Fibroblast of lung (primary cell): ENCODE measurements at places on chromosomes 3 and 15.
A peak's percentile ranks its signal among the peaks of the same experiment; 100 is the strongest.

DNA sequence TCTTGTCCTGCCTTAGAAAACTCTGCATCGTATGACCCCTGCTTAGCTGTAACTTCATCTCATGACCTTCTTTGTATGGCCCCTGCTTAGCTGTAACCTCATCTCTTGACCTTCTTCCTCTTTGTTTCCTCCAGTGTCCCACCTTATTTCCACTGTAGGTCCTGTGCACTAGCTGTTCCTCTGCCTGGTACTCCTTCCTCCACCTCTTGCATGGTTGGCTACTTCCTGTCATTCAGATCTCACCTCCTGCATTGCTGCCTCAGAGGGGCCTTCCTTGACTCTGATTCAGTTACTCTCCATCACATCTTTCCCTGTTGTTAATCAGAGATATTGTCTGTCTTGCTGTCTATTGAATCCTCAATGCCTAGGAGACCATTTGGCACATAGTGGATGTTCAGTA is 63.2 kb downstream of the PDE8A start:
- DNase-seq = no peak

DNA sequence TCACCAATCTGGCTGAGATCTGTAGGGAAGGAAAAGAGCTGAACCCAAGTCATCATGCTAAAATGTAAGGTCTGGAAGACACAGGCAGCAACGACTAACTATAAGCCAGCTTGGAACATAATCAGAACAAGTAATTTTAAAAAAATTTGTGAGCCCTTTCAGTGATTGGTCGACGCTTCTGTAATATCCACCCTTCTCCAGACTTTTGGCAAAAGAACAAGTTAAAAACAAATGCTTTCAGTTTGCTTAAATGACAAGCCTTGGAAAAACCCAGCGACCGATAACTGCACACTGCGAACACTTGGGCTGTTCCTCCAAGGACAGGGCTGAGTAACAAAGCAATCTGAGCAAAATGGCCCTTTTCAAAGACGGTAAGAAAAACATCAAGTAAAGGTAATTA is 49.6 kb downstream of the PCSK6 start:
- peak; percentile 42 for DNase-seq

- no peak for DNase-seq
These were observed 495.8 kb downstream of the GABRG3 start for GRCh38 chr15:27466758-27467157.

GRCh38 chr3:8457039-8457438 is 44.6 kb upstream of the LMCD1 start:
- peak; percentile 68 for DNase-seq

DNA sequence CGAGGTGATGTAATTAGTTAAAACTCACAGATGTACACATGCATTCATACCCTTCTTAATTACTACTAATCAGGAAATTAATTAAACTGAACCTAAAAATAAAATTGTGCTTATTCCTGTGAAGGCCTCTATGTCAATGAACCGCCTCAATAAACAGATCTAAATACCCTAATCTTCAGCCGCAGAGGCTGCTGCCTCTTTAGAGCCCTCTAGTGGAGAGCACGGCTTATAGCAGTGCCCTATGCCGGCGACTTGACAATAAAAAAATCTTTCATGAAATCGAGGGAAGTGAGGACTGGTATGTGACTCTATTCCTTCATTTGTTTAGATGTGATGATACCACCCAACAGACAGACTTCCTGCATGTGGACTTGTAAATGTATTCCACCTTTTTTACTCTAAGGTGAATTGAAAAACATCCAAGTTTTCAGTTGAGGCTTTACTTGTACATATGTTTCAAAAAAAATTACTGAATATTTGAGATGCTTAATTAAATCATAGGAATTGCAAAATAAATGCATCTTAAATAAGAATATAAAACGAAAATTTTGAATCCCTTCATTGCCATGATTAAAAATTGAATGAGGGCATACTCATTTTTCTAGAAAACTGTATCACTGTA is 8.3 kb upstream of the EPHA3 start:
- peak; percentile 72 for DNase-seq

DNA sequence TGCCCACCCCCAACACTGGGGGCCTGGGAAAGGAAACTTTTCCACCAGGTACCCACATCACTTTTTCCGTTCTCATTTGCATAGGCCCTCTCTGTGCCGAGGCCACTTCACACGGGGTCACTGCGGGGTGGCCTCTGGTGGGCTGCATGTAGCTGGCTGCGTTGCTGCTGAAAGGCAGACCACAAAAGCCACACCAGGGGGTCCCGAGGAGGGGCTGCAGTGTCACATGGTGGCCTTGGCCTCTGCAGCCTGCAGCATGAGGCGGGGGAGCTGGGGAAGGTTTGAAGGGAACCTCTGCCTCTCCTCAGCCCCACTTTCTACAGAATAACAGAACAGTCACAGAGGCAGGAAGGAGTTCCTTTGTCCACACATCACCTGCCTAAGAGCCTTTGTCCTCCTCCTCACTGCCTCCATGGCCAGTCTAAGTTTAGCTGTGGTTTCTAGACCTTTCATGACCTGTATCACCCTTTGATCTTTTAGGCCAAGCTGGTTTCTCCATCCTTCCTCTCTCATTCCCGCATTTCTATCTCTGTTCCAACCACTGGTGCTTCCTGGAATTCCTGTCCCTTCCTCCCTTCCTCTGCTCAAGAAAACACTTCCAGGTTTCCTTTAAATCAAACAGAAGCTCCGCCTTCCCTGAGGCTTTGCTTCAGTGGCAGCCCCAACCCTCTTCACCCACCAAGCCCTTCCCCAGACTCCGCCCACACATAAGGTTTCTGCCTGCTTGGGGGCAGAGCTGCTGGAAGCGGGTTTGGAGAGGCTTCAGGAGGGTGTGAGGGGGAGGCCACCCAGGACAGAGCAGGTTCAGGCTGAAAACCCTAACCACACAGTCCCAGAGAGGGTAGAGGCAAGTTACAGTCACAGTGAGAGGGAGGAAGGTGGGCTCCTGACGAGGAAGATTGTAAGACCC is 150.7 kb upstream of the TLE3 start:
- DNase-seq = no peak

DNA sequence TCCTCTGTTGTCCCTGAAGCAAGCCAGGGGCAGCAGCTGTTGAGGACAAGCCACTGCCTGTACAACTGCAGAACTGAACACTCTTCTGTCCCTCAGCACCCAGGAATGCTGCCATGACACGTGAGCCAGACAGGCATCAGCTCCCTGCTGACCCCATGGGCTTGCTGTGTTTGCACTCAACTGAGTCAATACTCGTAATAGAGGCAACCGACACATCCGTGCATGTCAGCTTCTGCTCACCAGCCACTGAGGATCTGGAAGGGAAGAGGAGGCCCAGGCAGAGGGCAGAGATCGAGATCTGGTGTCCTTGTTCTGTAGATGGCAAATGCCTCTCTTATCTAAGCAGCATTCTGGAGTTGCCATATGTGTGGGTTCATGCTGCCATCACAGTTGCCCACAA is 54.3 kb upstream of the SEC61A1 start:
- no peak for DNase-seq

GRCh38 chr3:129975705-129976048 is 1.2 kb downstream of the TRH start:
- DNase-seq = no peak

DNA sequence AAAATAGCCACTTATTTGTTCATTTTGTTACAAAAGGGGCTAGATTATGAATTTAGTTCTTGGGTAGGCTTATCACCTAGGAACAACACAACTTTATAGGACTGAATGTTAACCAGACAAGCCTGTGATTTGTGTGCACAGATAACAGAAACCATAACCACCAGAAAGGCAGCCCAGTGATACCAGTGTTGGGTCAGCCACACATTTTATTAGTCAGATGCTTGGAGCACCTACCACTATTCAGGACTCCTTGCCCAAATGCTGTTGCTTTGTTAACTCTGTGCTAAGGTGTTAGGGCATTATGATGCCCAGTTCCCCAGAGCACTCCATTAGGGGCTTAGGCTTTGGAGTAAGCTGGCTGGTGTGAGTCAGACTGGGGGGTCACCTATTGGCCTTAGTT is 22.5 kb downstream of the PLCL2 start:
- DNase-seq = peak; percentile 52

- DNase-seq = peak; percentile 17
These were observed 417.0 kb upstream of the MEIS2 start for GRCh38 chr15:37517191-37517895.

GRCh38 chr3:133830071-133830470 is 24.5 kb downstream of the SRPRB start:
- DNase-seq = no peak

- no peak for DNase-seq
These were observed 176.7 kb downstream of the SMAD6 start for GRCh38 chr15:66878761-66879160.

DNA sequence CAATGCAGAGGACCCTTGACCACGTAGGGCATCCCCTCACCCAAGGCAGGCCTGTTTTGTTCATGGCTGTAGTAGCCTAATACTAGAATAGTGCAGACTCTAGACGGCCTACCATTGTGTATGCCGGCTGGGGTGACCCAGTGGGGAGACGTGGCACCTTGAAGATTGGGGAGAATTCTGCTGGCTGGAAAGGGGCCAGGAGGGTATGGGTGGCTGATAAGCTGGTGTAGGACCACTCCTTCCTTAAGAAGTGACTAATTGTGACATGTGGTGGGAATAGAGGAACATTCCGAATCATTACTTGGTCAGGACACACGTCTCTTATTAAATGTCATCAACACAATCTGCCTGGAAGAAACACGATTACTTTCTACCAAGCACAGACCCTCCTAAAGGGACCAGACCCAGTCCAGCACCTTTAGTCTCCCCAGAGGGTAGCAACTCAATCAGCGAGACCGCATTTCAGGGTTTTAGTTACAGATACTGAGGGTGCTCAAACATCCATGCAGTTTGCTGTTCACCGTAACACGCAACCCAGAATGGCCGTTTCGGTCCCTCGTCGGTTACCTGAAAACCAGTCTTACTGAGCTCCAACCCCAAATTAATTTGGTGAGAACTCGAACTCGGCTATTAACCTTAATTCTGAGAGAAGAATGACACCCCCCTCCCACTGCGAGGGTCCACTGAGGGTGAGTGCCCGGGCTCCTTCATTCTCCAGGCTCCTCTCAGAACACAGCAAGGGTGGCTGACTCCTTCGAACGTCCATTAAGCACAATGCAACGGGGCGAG is 1.6 kb upstream of the KLF13 start:
- DNase-seq = peak; percentile 24

DNA sequence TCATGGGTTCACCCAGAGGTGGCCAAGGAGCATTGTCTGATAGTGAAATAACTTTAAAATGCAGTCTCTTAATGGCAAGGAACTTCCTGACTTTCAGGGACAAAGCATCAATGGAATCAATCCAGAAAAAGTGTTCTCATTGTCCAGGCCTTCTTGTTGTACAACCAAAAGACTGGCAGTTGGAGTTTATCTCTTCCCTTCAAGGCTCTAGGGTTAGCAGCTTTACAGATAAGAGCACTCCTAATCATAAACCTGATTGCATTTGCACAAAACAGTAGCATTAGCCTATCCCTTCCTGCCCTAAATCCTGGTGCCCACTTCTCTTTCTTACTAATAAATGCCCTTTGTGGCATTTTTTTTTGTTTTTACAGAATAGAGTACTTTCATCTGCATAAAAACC is 43.3 kb upstream of the VIPR1 start:
- DNase-seq = no peak

DNA sequence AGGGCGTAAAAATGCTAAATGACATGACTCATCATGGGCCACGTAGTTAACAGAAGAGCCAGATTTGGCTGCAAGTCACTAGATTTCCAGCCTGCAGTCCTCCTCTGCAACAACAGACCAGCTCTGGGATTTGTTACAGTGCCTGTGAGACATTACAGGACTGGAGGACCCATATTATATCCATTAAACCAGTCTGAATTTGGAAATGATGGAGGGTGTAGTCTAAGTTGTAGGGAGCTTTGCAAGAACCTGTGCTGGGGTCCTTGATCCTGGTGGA is 10.8 kb downstream of the ZNF774 start:
- DNase-seq = peak; percentile 90

DNA sequence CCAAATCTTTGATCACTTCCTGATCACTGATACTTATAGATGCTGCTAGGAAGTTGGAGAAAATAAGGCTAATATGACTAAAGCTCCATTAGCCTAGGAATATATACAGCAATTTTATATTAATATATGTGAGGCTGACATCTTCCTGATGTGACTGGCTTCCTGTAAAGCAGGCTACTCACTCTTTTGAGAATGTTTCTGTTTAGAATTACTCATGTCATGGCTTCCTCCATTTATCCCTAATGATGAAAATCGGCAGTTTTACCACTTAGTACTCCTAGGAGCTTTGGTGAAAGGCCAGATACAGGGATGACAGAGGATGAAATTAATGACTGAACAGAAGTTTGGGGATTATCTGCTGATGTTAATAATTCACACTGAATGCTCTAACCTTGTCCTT is 3.9 kb upstream of the MAP1A start:
- no peak for DNase-seq

DNA sequence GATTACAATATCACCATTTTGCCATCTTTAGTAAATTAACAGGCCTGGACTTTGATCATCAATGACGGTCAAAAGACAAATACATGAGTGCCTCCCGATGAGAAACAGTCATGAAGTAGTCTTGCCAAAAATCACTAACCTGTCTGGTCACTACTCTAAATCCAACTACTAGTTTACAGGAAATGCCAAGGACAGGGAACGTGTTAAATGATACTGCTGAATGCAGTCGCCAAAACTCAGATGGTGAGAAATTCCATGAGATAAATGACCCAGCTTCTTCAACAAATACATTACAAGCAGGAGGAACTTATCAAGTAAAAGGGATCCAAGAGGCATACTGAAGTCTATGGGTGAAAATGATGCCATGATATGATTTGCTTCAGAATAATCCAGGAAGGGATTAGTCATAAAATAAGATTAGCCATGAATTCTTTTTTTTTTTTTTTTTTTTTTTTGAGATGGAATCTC is 35.8 kb upstream of the ATP13A3 start:
- peak; percentile 83 for DNase-seq

DNA sequence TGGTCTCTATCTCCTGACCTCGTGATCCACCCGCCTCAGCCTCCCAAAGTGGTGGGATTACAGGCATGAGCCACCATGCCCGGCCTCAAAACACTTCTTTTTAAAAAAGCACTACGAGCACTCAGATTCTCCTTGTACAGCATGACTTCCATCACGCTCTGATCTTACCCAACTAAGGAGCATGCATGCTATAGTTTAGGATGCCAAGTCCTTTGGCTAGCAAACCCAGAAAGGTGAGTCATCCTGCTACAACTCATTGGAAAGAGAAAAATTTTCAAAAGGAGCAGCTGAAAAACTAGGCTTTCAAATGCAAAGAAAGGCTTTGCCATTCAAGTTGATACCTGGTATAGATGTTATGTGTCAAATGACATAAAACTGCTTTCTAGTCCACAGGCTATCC is 70.3 kb upstream of the PRICKLE2 start:
- peak; percentile 93 for DNase-seq

DNA sequence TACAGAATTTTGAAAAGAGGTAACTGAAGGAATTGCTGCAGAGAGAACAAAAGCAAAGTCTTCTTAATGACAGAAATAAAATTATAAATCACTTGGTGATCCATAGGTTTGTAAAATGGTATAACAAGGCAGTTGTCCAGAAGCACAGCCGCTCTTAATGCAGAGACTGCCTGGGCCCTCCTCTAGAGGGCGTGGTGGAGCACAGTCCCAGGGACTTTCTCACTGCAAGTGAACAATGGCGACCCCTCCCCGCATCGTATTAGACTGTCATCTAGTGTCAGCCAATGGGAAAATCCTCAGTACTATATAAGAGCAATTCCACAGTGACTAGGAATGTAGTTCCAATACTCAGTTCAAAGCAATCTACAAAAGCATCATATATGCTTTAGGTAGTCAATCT is 26.4 kb upstream of the ZBED2 start:
- DNase-seq = no peak
